ENCODE measurements at places on chromosomes 7 and 10.

DNA sequence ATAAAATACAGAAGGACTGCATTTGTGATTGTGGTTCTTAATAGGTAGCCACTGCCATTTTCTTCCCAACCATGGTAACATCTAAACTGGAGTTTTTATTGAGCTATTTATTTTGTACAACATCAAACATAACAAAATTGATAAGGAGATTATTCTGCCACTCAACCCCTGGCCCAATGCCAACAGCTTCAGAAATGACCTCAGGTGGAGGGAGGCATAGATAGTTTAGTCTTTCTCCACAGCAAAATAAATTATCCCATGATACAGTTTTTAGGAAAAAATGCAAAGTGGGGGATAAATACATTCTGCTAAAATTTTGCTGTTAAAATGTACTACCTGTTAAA is 57.6 kb downstream of the LRRTM3 start:
- no peak for DNase-seq

DNA sequence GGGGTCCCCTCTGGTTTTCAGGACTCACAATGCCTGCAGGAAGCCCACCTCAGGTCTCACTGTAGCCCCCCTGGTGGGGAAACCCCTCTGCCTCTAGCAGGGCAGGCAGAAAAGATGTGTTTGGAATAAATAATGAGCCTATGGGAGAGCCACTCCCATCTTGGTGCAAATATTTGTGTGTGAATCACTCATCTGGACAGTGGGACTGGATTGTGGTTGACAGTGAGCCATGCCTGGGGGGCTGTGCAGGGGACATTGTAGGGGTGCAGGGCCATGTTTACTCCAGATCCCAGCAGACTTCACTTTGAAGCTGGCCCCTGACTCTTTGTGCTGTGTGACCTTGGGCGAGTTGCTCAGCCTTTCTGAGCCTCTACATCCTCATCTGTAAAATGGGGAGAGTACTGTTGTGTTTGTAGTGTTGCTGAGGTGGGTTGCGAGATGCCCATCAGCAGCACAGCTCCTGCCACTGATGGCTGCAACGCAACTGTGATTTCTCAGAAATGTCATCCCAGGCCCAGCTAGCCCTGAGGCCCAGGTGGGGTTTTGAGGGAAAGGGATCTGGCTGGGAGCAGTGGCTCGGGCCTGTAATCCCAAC is 20.7 kb downstream of the GTF2IRD1 start:
- no peak for DNase-seq

DNA sequence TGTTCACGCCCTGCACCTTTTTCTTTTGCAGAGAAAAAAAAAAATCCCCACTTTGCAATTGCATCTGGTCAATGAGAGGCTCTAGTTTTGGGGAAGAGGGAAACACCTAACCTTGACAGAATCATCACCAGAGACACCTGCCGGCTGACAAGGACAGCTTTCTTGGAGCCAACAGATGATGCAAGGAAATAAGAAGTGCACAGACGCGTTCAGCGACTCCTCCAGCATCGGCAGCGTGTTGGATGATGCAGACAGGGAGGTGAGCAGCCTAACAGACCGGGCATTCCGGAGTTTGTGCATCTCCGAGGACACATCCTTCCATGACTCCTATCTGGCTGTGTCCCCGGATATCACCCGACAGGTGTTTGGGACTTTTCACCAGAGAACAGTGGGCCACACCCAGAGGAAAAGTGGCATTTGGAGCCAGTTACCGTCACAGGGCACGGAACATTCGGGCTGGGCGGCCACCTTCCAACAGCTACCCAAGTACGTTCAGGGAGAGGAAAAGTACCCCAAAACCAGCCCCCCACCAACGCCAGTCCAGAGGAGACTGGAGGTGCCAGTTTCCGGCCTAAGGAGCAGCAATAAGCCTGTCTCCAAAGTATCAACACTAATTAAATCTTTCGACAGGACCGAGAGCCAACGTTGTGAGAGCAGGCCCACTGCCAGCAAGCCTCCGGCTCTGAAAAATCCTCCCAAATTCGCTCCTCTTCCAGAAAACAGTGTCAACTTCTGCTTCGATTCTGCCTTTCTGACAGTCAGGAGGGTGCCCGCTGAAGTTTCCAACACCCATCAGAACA is 23.6 kb downstream of the C10orf71 start:
- no peak for DNase-seq

DNA sequence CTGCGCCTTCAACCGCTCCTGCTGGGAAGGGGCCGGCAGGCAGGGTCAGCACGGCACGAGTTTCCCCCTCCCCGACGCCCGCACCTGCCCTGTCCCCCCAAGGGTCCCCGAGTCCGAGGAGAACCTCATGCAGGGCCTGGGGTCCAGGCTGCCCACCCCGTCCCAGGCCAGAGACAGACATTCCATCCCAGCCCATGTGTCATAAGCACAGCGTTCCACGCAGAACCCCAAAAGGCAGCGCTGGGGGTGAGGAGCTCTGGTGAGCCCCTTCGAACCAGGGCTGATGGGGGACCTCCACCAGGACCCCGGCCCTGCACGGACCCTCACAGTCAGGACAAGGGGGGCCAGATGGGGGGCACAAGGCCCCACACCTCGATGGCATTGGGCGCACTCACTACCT is 49.2 kb downstream of the TNRC18 start:
- DNase-seq = no peak

GRCh38 chr10:12212454-12212853 is 16.5 kb downstream of the CDC123 start:
- DNase-seq = no peak

DNA sequence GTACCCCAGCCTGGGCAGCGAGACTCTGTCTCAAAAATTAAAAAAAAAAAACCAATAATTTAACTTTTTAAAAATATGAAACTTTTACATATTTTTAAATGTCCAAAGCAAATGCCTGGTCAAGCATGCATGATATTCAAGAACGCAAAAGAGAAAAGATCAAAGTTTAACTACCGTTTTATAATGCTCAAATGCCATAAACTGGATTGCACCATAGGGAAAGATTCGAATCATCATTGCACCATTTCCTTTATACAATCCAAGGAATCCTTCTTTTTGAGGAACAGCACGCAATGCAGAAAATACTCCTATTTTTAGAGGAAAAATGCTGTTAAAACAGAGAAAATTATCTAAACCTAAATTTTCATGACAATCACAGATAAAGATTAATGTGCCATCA is 20.9 kb downstream of the SLC25A16 start:
- no peak for DNase-seq

GRCh38 chr10:129962031-129962871 is 1.8 kb downstream of the EBF3 start:
- DNase-seq = no peak

DNA sequence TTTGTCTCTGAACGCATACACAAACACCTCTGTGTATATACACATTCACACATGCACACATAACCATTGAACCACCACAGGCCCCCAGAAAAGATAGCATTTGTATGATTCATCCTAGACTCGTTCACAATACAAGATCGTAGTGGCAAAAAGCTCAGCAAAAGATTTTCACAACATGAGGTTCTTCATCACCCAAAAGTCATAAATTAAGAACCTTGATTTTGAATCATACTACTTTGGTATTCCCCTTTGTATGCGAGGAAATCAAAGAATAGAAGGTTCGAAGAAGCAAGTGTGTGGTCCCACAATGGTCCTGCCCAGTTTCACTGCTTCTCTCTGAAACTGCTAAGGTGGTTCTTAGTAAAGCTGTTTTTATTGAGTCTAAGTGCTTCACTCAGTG is 200.7 kb downstream of the CELF2 start:
- DNase-seq = no peak

GRCh38 chr7:96596120-96596826 is 113.4 kb downstream of the SEM1 start:
- DNase-seq = no peak

DNA sequence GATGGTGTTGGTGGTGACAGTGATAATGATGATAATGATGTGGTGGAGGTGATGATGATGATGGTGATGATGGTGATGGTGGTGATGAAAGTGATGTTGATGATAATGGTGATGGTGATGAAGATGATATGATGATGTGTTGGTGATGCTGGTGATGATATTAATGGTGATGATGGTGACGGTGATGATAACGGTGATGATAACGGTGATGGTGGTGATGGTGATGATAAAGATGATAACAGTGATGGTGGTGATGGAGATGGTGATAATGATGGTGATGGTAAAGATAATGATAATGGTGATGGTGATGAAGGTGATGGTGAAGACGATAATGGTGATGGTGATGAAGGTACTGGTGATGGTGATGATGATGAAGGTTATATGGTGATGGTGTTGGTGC is 76.6 kb downstream of the UNCX start:
- DNase-seq = no peak

DNA sequence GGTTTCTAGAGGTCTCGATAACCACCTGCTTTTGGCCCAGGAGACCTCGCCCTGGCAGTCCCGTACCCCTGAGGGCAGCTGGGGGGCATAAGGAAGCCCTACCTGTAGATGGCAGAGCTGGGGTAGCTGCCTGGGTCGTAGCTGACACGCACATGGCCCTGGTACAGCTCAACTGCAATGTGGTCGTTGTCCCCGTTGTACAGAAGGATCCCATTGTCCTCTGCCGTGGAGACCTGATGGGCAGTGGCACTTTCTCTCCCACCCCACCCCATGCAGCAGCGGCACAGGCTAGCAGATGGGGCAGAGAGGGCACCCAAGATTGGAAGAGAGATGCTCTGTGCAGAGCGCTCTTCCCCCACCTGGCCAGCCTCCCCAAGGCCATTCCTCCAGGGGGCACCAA is 172.5 kb downstream of the LCOR start:
- no peak for DNase-seq

GRCh38 chr7:109094-109493 is 83.3 kb upstream of the FAM20C start:
- DNase-seq = no peak

GRCh38 chr10:36491926-36492325 is 633.5 kb upstream of the ANKRD30A start:
- no peak for DNase-seq

DNA sequence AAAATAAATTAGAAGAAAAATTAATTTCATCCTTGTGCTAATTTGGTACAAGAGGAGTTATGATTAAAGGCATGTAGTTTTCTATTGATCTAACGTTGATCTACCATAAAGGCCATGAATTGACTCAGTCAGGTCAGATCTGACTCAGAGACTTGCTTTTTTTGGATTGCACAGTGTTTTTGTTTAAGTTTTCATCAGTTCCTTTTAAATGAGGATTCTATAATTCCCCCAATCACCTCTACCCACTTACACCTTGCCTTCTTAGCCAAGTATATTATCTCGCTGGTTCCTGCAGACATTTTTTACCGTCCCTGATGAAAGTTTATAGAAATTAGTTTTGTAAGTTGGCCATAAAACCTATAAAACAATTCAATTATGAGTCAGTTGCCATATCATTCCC is 132.4 kb upstream of the PALS2 start:
- DNase-seq = no peak

DNA sequence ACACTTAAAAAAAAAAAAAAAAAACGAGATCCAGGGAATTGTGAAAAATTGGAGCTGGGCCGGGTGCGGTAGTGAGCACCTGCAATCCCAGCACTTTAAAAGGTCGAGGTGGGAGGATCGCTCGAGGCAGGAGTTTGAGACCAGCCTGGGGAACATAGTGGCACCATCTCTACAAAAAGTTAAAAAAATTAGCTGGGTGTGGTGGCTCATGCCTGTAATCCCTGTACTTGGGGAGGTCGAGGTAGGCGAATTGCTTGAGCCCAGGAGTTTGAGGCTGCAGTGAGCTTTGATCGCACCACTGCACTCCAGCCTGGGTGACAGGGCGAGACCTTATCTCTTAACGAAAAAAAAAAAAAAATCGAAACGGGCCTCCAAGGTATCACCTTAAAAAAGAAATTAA is 2.0 kb downstream of the CLDN4 start:
- no peak for DNase-seq

GRCh38 chr7:2172311-2173188 is 60.2 kb downstream of the MAD1L1 start:
- DNase-seq = no peak

GRCh38 chr10:43940898-43941837 is 292.5 kb upstream of the ZNF32 start:
- DNase-seq = no peak

- DNase-seq = no peak
Measured at GRCh38 chr7:50329775-50330174, 25.3 kb downstream of the IKZF1 start.

- DNase-seq = no peak
Measured at GRCh38 chr10:102010961-102011360, 45.0 kb downstream of the ARMH3 start.

GRCh38 chr10:132005147-132005546 is 23.4 kb upstream of the BNIP3 start:
- DNase-seq = no peak

DNA sequence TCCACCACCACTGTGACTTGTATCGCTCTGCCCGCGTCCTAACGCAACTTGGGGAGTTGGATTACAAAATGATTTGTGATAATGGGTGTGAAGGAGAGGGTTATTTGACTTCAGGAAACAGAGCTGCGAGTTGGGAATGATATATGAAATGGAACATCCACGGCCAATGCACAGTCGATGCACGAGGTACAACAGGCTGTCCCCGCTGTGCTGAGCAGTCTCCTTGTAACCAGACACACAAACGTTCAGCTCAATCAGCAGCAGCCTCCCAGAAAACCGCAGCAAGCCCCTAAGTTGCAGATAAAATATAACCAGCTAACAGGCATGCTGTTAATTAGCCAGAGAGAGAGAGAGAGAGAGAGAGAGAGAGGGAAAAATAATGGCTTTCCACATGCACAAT is 332.7 kb upstream of the MGMT start:
- no peak for DNase-seq

- DNase-seq = no peak
Measured at GRCh38 chr7:2517026-2517425, 2.5 kb upstream of the LFNG start.
